Peyer's patch (tissue), 4 donors: ENCODE measurements at places on chromosomes 1 and 21. TPM values are rescaled to one million over a fixed set of nuclear protein-coding genes. Genes with fewer than 3 reads are reported as not detected.

GRCh38 chr1:226748306-226748705 lies 9.2 kb upstream of the ITPKB start:
- no peak for DNase-seq

The WDR64 gene
- not detected for total RNA-seq

The S100A9 gene
- 96.6 TPM for total RNA-seq

DNA sequence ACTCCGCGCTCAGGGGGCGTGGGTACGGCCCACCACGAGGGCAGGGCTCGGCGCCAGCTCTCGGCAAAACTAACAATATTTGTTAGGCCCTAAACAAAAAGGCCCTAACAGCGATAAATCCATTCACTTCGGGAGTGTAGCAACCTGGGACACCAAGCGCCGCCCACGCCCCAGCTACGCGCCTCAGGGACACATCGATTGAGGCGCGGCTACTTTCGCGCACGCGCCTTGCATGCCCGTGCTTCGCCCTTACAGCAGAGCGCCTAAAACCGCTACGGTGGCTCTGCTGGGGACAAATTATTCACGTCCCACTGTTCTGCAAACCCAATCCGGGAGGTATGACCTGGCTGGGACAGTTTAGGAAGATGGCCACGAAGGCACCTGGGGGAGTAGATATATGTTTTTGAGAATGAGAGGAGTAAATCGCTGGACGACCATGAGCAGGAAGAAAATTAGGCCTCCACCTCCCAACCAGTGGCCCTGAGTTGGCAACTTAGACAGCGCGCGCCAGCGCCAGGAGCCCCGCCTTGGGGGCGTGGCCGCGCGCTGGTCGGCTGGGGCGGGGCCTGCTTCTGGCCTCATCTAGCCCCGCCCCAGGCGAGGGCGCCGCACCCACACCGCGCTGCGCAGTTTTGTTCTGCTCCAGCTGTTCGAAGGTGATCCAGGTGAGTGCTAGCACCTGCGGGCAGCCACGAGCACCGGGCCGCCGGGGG lies at the start of gene MGST3:
TSS of gene MGST3 (plus strand) at position 606 of the 713 bp plus-strand sequence. CDS start 18,614 bp downstream, outside the sequence.
- DNase-seq: peak; percentile 95

The CRB1 gene
- not detected for total RNA-seq

The HEYL gene
- total RNA-seq: 0.95 TPM

DNA sequence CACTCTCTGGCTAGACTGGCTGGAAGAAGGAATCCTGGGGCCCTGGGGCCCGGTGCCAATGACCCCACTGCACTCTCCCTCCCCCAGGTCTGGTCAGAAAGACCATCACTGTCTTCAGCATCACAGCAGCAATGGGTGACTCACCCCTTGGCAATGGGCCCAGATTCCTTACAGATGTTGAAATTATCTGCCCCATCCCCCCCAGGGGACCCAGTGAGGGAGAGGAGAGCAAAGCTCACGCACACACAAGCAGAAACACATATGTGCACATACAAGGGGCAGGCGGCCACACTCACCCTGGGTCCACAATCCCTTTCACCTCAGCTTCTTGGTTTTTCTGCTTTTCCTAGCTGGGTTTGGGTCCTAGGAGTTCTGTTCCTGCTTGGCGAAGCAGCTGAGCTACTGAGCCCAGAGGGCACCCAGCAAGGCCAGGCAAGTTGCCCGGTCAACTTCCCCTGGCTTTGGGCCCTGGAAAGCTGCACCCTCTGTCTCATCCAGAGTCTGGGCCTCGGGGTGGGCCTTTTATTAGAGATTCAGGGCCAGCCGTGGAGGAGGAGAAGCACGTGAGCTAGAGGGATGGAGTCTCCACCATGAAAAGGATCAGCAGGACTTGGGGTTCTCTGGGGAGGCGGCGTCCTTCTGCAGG lies 2.6 kb downstream of the COL16A1 start:
- peak; percentile 90 for DNase-seq

DNA sequence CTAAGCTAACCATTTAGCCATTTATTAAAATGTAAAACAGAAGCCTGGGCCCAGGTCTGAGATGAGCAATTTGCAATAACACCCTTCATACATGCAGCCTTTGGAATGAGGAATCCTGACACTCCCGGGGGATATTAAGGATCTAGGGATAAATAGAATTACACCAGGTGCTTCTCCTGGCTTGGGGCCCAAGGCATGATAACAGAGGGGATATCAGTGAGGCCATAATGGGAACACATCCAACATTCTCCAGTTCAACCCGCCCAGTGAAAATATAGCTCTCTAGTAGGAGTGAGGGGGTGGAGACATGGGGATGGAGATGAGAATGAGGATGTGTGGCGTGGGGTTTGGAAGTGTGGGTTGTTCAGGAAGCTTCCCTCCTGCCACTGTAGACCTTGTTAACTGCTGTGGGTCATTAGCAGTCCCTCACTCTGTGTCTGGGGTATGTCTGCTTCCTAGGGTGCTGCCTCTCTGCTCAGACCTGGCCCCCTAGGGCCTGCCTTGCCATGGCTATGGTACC lies 57.9 kb upstream of the KANK4 start:
- no peak for DNase-seq

The NES gene
- total RNA-seq: 2.8 TPM

GRCh38 chr1:244224487-244225430 lies 173.7 kb downstream of the ZBTB18 start:
- DNase-seq: no peak

GRCh38 chr1:218414060-218414728 lies 69.1 kb downstream of the TGFB2 start:
- DNase-seq: no peak

DNA sequence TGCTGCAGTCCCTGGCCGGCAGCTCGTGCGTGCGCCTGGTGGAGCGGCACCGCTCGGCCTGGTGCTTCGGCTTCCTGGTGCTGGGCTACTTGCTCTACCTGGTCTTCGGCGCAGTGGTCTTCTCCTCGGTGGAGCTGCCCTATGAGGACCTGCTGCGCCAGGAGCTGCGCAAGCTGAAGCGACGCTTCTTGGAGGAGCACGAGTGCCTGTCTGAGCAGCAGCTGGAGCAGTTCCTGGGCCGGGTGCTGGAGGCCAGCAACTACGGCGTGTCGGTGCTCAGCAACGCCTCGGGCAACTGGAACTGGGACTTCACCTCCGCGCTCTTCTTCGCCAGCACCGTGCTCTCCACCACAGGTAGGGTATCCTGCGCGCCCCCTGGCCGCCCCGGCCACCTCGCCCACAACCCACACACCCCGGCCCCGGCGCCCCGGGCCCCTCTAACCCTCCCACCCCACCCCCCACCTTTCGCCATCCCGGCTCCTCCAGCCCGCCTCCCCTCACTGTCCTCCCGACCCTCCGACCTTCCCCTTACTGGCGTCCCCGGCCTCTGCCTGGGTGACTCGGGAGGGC lies 352 bp downstream of the KCNK1 start:
- DNase-seq: no peak

DNA sequence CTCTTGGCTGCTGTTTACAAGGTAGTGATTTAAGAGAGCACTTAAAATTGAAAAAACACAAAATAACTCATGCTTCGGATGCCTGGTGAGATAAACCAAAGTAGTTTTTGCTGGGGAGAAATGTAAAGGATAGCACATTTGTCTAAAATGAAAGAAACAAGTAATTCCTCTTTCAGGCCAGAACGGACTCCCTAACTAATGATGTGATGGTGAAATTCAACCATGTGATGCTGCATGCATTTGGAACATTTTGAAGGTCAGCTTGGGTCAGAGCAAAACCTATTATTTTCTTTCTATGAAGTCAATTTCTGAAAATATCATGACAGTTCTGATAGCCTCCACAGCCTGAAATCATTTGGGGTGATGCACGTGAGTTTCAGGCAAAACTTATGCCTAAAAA lies 27.6 kb downstream of the NMNAT2 start:
- no peak for DNase-seq

DNA sequence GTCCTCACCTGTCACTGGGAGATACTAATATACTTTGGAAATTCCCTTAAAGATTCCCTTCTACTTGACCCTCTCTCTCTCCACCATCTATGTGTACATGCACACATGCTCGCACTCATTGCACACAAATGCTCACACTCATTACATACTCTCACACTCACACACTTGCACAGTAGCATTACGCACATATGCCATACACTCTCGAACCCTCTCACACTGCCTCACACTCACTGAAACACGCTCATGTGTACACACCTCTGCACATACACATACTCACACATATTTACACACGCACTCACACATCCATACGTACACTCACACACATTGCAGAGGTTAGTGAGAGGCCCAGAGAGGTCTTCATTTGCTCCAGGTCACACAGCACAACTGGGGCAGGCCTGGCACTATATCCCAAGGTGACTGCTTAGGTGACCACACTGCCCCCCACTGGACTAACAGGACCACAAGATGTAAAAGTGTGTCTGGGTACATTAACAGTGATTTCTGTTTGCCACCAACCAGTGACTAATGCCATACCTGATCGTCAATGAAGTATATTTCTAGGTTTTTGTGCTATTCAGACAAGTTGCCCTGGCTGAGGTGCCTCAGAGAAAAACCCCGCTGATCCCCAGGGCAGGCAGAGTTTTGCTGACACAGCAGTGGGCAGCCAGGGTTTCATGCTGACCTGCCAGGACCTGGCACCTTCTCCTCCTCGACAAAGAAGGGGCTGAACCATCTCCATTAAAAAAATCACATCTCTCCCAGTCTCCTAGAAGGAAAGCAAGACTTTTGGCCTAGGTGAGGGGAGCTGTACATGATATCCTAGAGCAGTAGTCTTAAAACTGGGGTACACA lies 28.5 kb upstream of the CAMK1G start:
- DNase-seq: no peak

GRCh38 chr1:207868774-207869721 lies 41.9 kb downstream of the CD34 start:
- peak; percentile 89 for DNase-seq

- DNase-seq: no peak
Observed at GRCh38 chr1:88985692-88986091, 6.7 kb downstream of the KYAT3 start.

The E2F2 gene
- 6.8 TPM for total RNA-seq

GRCh38 chr1:54172614-54173599 lies 20.1 kb upstream of the CDCP2 start:
- no peak for DNase-seq
